ENCODE measurements at places on chromosomes 13 and 19.

DNA sequence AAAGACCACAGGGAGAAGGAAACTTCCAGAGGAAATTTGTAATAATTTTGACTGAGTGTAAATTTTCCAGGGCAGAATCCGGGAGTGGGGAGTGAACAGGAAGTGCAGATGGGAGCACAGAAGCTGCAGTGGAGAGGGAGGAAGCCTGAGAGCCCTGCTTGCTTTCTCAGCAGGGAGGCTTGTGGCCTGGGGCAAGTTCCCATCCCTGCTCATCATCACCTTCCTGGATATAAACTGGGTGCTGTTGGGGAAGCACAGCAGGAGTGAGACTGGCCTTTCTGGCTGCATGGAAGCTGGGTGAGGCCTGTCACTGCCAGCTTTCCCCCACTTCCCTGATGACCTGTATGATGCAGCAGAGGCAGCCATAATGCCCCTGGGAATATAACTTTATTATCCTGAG lies 532.9 kb downstream of the SLITRK6 start:
- DNase-seq, result no peak

DNA sequence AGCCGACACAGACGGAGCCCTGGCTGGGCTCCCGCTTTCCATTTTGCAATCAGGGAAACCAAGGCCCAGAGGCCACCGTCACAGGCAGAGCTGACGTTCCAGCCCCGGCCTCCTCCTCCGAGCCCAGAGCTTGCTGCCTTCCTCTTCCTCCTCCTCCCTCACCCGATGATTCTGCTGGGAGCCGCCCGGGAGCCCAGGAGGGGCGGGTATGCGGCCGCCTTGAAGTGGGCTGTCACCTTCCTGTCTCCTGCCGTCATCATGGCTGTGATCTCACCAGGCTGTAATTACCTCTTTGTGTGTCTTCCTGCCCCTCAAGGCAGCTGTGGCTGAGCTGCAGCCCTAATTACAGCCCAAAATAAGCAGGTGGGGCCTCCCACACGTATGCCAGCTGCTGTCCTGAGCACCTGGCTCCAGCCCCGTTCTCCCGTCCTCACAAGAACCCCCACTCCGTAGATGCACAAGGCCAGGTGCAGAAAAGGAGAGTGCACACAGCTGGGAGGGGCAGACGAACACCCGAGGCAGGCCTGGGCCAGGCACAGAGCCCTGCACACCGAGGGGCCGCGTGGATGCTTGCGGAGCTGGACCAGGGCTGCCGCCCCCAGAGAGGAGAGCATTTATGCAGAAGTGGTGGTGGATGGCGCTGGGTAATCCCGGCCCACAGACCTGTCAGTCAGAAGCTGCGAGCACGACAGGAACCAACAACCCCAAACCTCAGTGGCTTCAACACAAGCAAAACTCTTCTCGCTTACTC lies 4.0 kb downstream of the TPGS1 start:
- no peak for DNase-seq

DNA sequence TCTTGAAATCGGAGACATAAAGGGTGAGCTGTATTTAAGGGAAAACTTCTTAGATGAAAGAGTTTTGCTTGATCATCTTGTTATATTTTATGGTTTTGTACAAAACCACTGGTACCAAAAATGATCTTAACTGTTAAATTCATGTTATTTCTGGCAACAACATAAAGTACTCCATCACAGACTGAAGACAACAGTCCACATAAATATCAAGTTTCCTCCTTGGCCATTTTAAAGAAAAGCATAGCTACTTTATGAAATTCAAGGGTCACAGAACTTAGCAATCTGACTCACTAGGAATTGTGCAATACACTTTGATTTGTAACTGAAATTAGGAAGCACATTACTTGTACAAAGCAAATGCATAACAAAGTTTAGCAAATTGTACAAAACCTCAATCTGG lies 66.3 kb downstream of the TBC1D4 start:
- DNase-seq, result peak; percentile 37

DNA sequence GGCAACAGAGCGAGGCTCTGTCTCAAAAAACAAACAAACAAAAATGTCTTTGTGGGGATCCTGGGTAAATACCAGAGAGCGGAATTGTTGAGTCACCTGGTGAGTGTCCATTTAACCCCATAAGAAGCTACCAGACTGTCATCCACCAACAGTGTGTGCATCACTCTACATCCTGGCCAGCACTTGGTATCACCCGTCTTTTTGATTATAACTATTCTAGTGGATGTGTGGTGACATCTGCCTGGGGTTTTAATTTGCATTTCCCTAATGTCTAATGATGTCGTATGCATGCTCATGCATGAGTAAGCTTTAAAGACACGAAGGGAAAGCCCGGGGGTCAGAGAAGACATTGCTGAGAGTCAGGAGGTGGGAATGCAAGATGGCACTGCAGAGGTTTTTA lies 126.7 kb upstream of the MRI1 start:
- DNase-seq, result peak; percentile 35

DNA sequence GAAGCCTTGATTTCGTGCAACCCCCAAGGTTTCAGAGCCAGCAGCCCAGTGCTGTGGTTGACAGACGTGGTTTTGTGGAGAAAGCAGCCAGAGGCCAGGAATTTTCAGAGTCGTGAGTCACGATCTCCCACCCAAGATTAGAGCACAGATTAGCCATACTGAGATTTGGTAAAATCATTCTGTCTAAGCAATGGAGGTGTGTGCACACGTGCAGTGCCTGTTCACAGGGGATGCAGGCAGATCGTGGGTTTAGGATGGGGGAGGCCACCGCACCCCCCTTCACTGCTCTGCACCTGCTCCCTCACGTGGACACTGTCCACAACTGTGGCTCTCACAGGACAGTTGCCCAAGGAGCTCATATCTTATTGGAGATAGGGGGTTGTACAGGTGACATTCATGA lies 46.6 kb upstream of the GPR183 start:
- DNase-seq, result no peak

- DNase-seq, result no peak
Observed at GRCh38 chr19:57688011-57688763, 6.4 kb downstream of the ZNF551 start.

- DNase-seq, result peak; percentile 95
Observed at GRCh38 chr19:52453324-52454094, at the start of gene ZNF578. Gene ZNF578, plus strand, starts transcription at chr19:52453553. Its CDS starts 48,293 bp downstream, at chr19:52501846.

DNA sequence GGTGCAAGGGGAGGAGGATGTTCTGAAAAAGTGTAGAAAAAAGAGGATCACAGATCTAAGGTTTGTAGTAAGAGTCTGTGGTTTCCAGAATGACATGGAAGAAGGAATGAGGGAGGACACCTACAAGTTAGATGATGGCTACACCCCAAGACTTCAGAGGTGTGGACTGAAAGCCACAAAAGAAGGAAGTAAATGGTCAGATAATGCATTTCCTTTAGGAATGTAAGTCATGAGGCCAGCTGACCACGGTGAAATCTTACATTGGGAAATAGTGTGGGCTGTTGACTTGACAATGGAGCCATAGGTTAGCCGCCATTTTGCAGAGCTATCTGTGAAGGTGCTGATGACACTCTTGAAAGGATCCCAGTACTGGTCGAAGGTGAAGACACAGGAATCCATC lies 25.3 kb upstream of the FBXO27 start:
- no peak for DNase-seq

GRCh38 chr13:99327761-99328160 lies 20.6 kb upstream of the GPR183 start:
- no peak for DNase-seq

DNA sequence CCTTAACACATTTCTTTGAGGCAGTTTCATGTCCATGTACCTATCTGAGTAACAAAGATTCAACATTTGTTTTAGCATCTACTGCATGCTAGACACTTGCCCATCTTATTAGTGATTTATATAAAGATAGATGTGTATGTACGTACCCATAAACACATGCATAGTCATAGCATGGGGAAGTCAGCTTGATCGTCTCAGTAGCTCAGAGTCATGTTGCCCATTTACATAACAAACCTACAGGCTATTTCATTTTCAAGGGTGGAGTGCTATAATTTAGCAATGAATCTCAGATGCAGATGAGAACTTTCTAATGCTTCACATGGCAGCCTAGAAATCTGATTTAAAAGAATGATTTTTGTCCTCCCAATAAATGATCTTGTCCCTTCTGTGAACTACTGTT lies 23.5 kb downstream of the FLT1 start:
- DNase-seq, result no peak

GRCh38 chr13:75647126-75647784 lies 11.1 kb downstream of the LMO7 start:
- DNase-seq, result no peak

DNA sequence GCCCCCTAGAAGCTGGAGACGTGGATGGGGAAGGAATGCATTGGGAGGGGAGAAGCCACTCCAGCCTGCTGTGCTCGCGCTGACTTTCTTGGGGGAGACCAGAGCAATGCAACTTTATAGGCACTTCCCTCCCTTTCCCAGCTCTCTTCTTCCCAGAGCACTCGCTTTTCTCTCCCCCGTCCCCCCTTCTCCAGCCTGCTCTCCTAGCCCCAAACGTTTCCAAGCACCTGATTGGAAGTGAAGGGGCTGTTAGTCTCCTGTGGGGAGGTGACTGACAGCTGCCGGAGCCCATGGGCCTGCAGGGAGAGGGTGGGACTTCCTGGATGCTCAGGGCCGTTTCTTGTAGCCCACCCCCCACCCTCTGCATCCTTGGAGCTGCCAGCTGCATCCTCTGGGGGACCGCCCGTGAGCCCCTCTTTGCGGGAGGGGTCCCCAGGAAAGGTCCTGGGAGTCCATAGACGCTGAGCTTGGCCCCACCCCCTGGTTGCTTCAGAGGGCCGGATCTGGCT lies 2.5 kb downstream of the HDGFL2 start:
- peak; percentile 73 for DNase-seq

- DNase-seq, result peak; percentile 53
Observed at GRCh38 chr13:77919246-77919920, 752 bp upstream of the EDNRB start.

DNA sequence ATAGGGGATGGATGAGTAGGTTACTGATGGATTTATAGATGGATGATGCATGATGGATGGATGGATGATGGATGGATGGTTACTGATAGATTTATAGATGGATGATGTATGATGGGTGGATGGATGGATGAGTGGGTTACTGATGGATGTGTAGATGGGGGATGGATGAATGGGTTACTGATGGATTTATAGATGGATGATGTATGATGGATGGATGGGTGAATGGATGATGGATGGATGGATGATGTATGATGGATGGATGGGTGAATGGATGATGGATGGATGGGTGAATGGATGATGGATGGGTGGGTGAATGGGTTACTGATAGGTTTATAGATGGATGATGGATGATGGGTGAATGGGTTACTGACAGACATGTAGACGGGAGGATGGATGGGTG lies 6.3 kb upstream of the C2CD4C start:
- no peak for DNase-seq

DNA sequence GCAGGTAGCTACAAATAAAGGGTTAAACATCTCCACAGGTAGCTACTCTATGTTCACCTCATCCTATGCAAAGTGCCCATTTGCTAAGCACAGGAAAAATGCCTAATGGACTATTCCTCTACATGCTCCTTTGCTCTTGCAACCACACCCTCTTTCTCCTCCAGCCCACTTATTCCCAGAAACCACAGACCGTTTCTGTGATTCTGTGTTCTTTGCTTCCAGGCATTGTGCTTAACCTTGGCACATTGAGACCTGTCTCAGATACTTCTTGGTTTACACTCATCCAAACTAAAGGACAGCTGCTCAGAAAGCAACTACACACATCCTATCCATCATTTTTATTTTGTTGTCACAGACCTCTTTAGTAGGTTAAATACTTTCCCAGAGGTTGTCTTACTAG lies 785.0 kb upstream of the MIR17HG start:
- no peak for DNase-seq

- no peak for DNase-seq
Observed at GRCh38 chr19:27674701-27675100, 1538.2 kb downstream of the UQCRFS1 start.

- no peak for DNase-seq
Observed at GRCh38 chr19:54233941-54234340, 8.6 kb downstream of the LILRA6 start.

GRCh38 chr13:107753291-107753690 lies 462.0 kb downstream of the LIG4 start:
- DNase-seq, result no peak

DNA sequence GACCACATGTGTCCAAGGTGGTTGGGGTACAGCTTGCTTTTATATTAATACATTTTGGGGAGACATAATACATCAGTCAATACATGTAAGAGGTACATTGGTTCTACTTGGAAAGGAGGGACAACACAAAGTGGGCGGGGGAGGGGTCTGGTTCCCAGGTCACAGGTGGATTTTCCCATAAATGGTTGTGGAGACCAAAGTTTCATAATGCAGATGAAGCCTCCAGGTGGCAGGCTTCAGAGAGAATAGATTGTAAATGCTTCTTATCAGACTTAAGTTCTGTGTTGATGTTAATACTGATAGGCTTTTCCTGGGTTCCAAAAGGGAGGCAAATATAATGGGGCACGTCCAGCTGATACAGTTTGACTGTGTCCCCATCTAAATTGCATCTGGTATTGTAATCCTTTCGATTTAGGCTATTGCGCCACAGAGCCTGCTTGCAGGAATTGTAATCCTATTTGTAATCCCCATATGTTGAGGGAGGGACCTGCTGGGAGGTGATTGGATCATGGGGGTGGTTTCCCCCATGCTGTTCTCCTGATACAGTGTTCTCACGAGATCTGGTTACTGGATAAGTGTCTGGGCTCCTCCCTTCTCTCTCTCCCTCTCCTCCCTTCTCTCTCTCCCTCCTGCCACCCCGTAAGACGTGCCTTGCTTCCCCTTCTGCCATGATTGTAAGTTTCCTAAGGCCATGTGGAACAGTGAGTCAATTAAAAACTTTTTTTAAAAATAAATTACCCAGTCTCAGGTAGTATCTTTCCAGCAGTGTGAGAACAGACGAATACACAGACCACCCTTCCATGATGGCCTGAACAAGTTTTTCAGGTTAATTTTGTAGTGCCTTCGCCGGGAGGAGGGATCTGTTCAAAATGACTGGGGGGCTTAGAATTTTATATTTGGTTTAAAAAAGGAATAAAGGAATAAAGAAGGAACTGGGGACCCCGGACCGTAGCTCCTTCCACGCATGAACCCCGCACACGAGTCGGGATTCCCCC lies 44.9 kb downstream of the ZNF823 start:
- DNase-seq, result peak; percentile 56

GRCh38 chr19:13160557-13160956 lies 10.3 kb downstream of the IER2 start:
- peak; percentile 58 for DNase-seq

DNA sequence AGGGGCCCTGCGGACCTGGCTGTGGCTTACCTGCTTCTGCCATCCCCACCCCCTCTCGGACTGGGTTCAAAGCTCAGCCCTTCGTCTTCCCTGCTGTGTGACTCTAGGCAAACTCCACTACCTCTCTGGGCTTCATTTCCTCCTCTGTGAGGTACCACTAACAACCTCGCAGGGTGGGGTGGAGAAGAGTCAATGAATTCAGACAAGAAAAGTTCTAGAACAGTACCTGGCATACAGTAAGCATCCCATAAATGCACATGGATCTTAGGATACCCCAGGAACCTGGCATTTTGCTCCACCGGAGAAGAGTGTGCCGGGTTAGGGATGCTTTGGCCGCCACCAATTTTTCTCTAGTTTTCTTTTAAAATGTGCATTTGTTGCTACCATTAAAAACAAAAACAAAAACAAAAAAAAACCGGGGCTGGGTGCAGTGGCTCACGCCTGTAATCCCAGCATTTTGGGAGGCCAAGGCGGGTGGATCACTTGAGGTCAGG lies 3.4 kb downstream of the TLE5 start:
- no peak for DNase-seq

GRCh38 chr13:86976521-86977324 lies 694.4 kb upstream of the SLITRK5 start:
- no peak for DNase-seq

- no peak for DNase-seq
Observed at GRCh38 chr13:108267347-108267746, 2.2 kb upstream of the TNFSF13B start.

Measured in AG20443 (cell line).